ENCODE measurements at places on chromosomes 6 and 20.

GRCh38 chr6:101728956-101729355, 335.4 kb downstream of the GRIK2 start:
- H3K4me1 ChIP-seq: no peaks in the 10 kb centered on the region
- H3K27ac ChIP-seq: no peak overlapping the region
- no peaks in the 10 kb centered on the region for H3K36me3 ChIP-seq
- DNase-seq: no peak
- no peaks in the 10 kb centered on the region for H3K27me3 ChIP-seq

DNA sequence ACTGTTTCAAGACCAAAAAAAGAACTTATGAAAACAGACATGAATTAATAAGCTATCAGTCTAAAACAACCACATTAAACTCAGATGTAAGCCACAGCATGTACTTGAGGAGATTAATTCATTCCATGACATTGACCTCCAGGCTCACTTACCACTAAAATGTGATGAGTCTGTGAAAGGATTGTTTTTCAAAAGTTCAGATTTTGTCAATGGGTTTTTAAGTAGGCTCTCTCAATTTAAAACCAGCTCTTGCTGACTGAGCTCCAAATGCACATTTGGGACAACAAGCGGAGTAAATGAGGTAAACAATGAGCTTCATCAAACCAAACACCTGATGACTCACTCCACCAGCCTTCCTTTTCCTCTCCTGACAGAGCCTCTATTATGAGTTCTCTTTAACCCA, 197.0 kb downstream of the SIM1 start:
- DNase-seq: no peak
- no peaks in the 10 kb centered on the region for H3K36me3 ChIP-seq
- no peak overlapping the region for H3K4me3 ChIP-seq
- no peaks in the 10 kb centered on the region for H3K27me3 ChIP-seq
- no peak overlapping the region for H3K27ac ChIP-seq
- no peaks in the 10 kb centered on the region for H3K4me1 ChIP-seq

DNA sequence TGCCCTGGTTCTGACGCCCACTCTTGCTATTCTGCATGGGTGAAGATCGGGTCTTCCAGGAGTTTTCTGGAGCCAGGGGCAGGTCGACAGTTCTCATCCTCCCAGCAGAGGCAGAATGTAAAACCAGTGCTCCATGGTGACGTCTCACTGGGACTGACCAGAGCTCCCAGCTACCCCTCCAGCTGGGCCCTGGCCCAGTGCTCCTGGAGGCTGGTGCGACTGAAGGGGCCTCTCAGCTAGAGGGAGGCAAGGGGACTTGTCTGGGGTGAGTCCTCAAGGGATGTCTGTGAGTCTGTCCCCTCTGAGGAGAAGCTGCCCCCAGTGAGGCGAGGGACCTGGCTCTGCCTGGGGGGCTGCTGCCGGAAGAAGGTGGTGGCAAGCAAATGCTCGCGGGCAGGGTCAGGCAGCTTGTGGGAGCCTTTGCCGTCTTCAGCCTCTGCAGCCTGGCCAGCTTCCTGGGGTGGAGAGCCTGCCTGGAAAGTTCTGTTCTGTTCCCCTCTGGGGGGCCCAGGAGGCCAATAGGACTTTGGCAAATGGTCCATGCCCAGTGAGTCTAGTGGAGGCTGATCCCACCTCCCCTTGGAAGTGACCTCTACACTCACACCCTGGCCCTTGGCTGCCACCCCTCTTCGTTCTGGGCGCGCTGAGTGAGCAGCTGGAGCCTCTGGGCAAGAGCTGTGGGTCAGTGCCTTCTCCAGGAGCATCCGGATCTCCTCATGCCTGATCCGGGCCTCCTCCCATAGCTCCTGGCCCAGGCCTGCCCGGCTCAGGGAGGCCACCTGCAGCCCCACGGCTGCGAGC, 47.5 kb downstream of the KIAA1755 start:
- H3K4me3 ChIP-seq: no peak overlapping the region
- no peaks in the 10 kb centered on the region for H3K4me1 ChIP-seq
- H3K27ac ChIP-seq: no peak overlapping the region
- H3K27me3 ChIP-seq: no peaks in the 10 kb centered on the region
- DNase-seq: no peak
- no peaks in the 10 kb centered on the region for H3K36me3 ChIP-seq

GRCh38 chr6:14804785-14805210, 441.1 kb upstream of the JARID2 start:
- no peak overlapping the region for H3K4me3 ChIP-seq
- peaks cover 38% of the 10 kb centered on the region for H3K4me1 ChIP-seq
- no peaks in the 10 kb centered on the region for H3K27me3 ChIP-seq
- no peak for DNase-seq

Data from thymus (tissue), 14 donors.